ENCODE measurements at places on chromosomes 6 and 20.
A peak's percentile ranks its signal among the peaks of the same experiment; 100 is the strongest.

- DNase-seq: no peak
Measured at GRCh38 chr20:53328961-53329360, 264.7 kb downstream of the ZNF217 start.

GRCh38 chr20:6101346-6101745 is 21.5 kb downstream of the FERMT1 start:
- no peak for DNase-seq

GRCh38 chr6:6878887-6879585 is 228.7 kb upstream of the RREB1 start:
- no peak for DNase-seq

- DNase-seq: no peak
Measured at GRCh38 chr6:4936681-4937041, 67.2 kb downstream of the RPP40 start.

- DNase-seq: peak; percentile 28
Measured at GRCh38 chr6:170497841-170498301, 55.2 kb downstream of the PSMB1 start.

DNA sequence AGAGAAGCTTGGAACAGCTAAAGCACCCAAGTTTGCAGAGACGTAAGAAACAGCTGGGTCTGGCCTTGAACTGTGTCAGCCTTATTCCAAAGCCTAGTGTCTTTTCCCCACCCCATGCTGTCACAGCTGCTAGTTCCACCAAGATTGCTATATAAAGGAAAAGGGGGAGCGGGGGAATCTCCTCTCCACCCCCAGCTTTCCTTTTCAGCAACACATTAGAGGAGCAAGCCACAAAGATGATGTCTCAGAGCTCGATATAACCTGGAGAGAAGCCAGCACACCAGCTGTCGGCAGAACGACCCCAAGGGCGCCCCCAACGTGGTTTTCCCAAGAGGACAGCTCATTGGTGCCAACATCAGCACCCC is 36.5 kb downstream of the ATP9A start:
- no peak for DNase-seq

- peak; percentile 16 for DNase-seq
Measured at GRCh38 chr6:106870069-106870468, 104.5 kb downstream of the CD24 start.

GRCh38 chr6:170107606-170108222 is 183.2 kb downstream of the DLL1 start:
- no peak for DNase-seq

GRCh38 chr6:18753076-18753475 is 365.9 kb downstream of the RNF144B start:
- no peak for DNase-seq

- no peak for DNase-seq
Measured at GRCh38 chr6:71393471-71393870, 104.9 kb downstream of the OGFRL1 start.

DNA sequence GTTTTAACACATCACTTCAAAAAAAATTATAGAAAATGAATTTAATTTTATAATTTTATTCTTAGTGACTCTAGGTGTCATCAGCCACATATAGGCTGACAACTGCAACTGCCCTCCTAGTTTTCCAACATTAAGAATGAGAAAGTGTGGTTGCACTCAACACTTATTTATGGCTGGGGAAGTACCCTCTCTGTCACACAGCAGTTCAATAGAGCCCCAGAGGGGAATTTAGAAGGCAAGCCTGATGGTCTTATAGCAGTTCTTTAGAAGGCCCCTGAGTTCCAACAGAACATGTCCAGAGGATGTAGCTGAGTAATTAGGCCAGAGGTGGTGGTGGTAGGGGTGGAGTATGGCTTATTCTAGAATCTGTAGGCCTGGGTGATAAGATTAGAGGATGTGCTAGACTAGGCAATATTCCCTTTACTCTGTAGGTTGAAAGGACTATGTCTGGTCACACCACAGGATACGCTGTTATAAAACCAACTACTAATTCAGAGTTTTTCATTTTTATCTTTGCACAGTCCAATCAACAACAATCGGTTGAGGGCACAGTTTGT is 226.5 kb upstream of the CITED2 start:
- no peak for DNase-seq

DNA sequence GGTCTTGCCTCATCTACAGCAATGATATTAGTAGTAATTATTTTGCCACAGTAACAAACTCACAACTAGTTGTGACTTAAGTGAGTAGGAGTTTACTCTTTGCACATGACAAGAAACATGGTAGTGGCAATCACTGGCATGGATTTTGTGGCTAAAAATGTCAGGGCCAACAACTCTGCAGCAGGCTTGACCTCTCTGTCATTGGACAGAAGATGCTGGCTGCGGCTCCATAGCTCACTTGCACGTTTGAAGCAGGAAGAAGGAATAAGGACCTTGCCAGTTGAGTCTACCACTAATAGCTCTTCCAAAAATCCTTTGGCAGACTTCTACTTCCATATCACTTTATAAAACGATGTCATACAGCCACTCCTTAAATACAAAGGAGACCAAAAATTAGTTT is 117.3 kb downstream of the ADGRG6 start:
- DNase-seq: no peak

DNA sequence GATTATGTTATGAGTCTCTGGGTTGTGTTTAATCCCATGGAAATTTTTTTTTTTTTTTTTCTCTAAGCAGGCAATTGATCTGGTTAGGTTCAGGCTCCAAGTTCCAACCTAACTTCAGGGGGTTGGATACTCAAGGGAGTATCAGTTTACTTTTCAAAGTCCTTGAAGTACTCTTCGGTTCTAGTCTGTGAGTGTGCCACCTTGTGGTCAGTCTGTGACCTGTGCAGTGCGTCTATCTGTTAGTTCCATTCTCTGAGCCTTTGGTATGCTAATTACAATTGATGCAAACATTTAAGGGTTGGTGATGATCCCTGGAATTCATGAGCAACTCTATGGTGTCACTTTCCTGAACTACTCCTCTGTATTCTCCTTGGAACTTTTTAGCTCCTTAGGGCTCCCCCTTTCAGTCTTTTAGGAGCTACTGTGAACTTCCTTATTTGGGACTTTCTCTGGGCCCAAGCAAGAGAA is 342.0 kb downstream of the SOX4 start:
- DNase-seq: no peak

GRCh38 chr6:135647521-135647920 is 150.0 kb upstream of the AHI1 start:
- no peak for DNase-seq

DNA sequence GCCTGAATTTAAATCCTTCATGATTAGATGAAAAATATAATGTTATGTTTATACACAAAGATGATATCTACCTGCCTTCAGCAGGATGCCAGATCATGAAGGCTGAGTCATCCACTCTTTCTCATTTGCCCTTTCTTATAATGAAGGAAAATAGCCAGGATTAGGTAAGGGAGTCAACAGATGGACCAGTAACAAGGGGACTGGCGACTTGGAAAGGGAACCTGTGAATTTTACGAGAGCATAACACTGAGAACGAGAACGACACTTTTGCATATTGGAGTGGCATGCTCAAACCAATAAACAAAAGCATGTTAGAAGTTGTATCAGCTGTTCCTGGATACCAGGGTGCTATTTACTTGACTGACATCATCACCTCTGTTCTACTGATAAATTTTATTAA is 154.0 kb downstream of the LAMP5 start:
- no peak for DNase-seq

DNA sequence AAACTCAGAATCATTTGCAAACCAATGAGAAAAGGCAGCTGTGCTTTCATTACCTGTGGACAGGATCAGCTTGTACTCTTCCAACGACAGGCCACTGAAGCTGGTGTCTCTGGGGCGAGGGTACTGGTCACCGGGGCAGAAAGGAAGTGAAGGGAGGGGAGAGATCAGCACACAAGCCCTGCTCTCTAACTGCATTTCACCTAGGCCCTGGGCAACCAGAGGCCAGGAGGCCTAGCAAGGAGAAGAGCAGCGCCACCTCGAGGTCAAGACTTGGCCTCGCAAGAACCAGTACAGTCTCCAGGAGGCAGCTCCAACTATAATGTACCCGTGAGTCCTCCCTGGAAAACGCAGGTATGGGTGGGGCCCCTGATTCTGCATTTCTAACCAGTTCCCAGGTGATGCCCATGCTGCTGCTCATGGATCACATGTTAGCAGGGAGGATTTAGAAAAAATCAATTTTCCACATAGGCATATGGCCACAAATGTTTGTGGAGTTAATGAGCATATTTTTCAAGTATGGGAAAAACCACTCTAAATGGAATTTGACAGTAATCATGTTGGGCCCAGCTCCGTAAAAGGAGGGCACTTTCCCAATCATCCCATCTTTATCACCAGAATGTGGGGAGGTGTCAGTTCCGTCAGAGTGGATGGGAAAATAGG is 11.0 kb downstream of the UQCC2 start:
- DNase-seq: peak; percentile 44

DNA sequence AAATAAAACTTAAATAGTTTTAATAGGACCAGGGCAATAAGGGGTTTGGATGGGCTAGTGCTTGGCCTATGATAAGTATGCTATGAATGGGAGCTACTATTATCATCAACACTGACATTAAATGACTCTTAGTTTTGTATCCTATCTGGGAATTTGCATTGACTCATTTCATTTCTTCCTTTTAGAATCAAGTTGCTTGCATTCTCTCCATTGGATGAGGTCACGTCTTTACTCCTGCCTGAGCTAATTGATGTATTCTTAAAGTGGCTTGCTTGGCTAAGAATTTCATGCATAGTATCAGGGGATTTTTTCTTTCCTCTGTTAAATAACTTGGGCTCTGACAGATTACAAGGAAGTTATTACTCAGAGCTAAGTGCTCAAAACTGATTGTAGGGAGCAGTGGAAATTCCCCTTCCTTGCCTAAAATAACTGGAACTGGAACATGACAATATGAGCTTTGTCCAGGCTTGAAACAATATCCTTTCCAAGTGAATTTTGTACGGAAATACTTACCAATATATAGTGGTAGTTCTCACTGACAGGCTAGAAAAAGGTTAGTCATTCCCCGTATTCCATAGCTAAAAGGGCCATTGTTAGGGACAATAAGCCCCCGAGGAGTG is 169.9 kb downstream of the BCAS1 start:
- DNase-seq: no peak

- DNase-seq: peak; percentile 37
Measured at GRCh38 chr6:151325075-151326050, 66.0 kb downstream of the ZBTB2 start.

- peak; percentile 90 for DNase-seq
Measured at GRCh38 chr20:36202891-36203338, 33.4 kb upstream of the AAR2 start.

DNA sequence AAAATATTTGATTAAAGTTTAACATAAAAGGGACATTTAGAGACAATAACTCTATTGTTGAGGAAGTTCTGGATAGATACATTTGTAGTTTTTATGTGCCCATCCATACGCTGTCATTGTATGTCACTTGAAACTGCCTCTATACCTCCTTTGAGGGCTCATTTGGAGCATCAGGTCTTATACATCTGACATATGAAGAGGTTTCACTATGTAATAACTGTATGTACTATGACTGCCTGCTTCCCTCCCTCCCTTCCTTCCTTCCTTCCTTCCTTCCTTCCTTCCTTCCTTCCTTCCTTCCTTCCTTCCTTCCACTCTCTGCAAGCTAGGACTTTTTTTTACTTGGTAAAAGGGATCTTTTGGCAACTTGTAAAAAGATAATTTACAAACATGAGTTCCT is 657.5 kb downstream of the GRIK2 start:
- DNase-seq: no peak

DNA sequence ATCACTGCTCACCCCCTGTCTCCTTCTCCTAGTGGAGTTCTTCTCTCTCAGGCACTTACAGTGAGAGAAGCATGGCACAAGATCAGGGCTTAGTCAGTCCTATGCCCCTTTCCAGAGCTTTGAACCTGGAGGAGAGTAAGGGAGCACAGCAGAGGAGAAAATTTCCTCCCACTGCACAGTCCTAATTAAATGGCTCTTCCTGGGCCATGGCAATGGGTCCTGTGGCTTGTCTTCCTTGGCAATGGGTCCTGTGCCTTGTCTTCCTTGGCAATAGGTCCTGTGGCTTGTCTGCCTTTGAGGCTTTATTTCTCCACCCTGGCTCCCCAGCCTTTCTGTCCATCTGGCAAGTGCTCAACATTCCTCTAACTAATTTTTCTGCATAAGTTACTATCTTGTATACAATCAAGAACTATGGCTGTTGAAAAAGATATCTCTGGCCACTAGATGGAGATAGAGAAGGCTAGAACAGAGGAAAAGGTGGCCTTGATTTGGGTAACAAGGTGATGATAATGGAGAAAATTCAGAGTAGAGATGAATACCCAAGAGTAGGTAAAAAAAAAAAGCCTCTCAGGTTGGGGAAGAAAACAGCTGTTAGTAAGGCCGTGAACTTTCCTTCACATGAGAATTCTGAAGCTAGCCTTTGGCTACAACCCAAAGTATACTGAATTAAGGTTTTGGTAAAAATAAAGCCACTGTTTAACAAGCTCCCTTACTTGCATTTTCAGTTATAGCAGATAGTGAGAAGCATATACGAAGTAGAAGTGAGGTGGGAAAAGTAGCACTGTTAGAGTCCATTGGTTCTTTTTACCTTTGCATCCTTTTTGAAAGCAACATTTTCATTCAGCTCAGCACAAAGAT is 504.9 kb downstream of the DOK5 start:
- no peak for DNase-seq

All from H54 (cell line).